Fibroblast of skin of left biceps (primary cell): ENCODE measurements at places on chromosomes 7 and 10.

DNA sequence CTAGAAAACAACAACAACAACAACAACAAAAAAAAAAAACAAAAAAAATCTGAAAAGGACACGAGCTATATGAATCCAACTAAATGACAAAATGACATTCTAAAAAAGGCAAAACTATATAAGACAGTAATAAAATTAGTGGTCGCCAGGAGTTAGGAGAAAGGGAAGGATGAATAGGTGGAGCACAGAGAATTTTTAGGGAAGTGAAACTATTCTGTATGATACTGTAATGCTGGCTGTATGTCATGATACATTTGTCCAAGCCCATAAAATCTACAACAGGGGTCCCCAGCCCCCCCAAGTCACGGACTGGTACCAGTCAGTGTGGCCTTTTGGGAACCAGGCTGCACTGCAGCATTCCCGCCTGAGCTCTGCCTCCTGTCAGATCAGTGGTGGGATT is 2.8 kb upstream of the PUS7 start:
- DNase-seq: no peak

GRCh38 chr10:25405871-25406270 is 231.1 kb downstream of the GPR158 start:
- DNase-seq: no peak

GRCh38 chr7:136868496-136869000 is at the start of gene CHRM2:
TSS of gene CHRM2 (plus strand) at chr7:136868652. CDS start at chr7:137014866, 146,214 bp downstream.
- no peak for DNase-seq

DNA sequence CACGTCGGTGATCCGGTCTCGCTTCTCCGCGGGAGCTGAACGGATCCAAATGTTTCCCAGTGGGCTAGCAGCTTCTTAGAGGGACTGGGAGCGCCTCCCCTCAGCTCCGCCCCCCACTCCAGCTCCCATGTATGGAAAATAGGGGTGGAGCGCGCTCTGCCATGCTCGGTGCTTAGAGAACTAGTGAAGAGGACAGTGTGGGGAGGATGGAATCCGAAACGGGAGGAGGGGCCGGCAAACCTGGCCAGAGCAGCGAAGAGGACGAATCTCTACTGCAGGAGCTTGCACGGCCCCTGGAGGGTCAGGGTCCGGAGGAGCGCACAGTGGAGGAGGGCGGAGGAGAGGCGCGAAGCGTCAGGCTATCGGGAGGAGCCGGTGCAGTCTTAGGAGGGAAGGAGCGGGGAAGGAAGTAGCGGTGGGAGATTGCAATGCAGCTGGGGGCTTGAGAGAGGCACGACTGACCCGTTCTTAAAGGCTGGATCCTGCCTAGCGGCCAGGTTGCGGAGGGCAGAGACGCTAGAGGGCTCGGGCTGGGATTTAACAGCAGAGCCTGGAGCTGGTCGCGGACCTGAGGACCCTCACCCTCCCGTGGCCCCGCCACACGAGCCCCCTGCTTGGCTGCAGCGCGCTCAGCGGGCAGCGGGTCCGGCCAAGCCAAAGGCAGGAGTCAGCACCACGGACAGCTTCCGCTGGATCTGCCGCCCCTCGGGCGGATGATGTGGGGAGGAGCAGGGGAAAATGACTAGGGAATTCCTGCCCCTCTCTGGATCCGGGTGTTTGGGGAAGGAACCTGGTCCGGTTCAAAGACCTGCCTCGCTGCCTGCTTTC is at the start of gene PRLHR:
PRLHR (minus strand) TSS at position 51 of the 828 bp plus-strand sequence. CDS start 404 bp downstream, outside the sequence.
- DNase-seq: no peak

DNA sequence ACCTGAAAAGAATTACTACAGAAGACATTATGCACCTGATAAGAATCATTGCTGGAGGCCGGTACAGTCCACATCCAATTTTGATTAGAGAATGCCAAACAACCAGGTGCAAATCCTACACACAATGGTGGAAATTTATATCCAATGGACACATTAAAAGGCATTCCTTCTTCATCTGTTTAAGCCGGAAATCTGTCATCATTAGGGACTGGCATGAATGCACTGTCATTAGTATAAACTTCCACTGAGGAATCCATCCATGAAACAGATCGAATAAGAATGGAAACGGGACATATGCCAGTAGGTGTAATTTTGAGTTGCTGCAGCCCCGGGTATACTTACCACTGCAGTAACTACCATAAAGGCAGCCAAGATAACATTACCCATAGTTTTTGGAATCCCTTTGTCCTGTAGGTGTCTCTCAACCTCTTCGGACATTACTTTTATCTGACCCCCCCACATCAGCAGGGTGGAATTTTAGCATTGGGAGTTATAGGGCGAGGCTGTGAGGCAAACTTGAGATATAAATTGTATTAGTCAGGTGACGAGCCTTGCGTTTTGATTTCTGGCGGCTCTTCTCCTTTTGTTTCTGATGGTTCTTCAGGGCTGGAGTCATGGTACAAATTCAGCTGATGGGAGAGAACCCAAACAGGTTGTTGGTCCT is 36.5 kb upstream of the AKR1C2 start:
- no peak for DNase-seq

DNA sequence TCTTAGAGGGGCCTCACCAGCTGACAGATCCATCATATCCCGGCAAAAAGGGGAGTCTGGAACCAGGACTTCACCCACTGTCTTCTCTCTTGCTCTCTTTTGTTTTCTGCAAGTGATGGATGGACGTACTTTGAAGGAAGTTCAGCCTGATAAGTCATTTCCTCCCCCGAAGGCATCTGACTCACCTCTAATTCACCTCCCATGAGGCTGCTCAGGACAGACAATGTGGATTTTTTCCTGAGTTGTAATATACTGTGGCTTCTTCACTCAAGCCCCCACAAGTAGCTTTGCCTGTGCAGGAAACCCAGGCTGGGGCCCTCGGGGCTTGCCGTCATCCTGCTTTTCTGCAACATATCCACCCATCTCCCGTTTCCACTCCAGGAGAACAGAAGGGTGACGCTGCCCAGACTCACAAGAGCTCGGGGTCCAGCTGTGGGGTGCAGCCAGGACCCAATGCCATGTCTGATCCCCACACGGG is 70.4 kb downstream of the ASB13 start:
- peak; percentile 84 for DNase-seq

DNA sequence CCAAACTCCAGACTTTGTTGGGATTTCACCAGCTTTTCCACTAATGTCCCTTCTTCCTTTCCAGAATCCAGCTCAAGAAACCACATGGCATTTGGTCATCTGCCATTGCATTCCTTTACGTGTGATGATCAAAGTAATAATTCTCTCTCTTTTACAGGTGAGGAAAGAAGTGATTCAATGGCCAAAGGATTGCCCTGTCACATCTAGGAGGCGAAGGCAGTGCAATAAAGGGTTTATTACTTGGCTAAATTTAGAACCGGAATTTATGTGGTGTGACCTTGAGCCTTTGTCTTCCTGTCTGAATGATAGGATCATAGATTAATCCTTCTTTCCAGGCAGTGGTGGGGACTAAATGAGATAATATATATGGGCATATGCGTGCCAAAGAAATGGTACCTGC is 58.3 kb upstream of the COBL start:
- no peak for DNase-seq

DNA sequence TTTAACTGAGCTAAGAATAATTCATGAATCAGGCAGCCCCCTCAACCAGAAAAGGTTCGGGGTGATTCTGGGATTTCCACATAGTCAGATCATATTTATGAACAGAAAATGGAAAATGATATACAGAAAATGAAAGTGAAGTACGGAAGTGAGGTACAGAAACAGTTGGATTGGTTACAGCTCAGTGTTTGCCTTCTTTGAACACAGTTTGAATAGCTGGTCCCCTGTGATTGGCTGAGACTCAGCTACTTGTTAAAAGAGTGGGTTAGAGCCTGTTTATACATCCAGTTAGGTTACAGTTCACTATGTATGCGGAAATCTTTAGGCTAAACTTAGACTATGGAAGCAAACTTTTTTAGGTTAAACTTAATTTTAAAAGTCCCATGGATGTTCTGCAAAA is 511.7 kb downstream of the PLXDC2 start:
- no peak for DNase-seq

GRCh38 chr10:554182-554848 is 135.2 kb downstream of the DIP2C start:
- DNase-seq: no peak

DNA sequence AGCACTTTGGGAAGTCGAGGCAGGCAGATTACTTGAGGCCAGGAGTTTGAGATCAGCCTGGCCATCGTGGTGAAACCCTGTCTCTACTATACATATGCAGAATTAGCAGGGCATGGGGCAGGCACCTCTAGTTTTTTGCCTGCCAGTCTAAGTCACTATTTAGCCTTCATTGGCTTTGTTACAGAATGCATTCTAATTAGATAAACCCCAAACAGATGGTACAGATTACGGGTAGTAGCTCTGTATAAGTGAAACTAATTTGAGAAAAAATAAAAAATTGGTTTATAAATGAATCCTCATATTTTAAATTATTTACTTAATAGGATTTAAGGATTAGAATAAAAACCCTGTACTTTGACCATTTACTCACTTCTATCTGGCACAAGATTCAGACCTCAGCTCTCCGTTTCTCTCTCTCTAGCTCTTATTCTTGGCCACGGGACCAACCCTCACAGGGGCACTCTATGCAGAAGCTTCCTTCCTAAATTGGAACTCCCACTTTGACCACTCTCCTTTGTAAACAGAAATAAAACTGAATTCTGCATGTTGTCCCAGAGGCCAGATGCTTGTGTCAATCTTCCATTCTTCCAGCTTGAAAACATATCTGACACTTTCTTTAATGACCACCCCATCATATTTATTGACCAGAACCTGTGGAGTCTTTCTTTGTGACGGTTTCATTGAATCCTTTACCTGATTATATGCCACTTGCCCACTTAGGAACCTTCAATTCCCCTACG is 26.8 kb downstream of the BET1 start:
- no peak for DNase-seq

DNA sequence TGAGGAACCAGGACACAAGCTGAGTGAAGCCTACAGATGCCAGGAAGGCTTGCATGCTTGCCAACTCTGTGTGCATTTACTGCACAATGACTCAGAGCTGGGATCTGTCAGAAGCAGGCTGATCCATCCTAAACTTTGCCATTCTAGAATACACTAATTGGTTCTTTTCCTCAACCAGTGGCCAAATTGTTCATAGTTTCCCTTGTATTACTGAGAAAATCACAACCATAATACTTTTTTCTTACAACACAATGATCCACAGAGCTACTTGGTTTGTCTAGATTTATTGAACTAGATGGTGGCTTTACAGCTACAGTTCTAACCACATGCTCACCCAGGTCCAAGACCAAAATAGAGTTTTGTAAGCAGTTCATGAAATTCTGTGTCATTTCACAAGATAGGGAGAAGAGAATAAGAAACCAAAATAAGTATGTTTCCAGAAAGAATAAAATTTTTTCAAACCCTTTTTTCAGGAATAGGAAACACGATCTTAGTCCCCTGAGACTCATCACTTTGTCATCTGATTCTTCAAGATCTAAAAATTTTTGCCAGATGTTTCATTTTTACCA is 21.0 kb upstream of the LRRC17 start:
- peak; percentile 55 for DNase-seq

- no peak for DNase-seq
Measured at GRCh38 chr10:129023082-129023481, 444.0 kb upstream of the MGMT start.

DNA sequence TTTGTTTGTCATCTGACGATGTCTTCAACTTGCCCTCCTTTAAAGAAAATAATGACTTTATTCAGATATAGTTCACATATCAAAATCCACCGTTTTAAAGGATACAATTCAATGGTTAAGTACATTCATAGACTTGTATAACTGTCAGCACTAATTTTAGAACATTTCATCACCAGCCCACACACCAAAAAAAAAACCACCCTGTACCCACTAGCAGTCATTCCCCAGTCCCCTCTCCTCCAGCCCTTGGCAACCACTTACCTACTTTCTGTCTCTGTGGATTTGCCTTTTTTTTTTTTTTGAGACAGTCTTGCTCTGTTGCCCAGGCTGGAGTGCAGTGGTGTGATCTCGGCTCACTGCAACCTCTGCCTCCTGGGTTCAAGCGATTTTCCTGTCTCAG is 5.3 kb upstream of the HILPDA start:
- DNase-seq: no peak
